EL (cell line): ENCODE measurements at places on chromosomes 12 and 14.

GRCh38 chr14:82394916-82395315 is 861.3 kb upstream of the SEL1L start:
- no peak for DNase-seq

- peak; percentile 86 for DNase-seq
Observed at GRCh38 chr14:38405851-38406635, 150.2 kb upstream of the CLEC14A start.

GRCh38 chr12:389142-390096 is at the start of gene KDM5A:
Gene KDM5A (minus strand): TSS chr12:389320. CDS start chr12:389091, 229 bp downstream.
- DNase-seq: peak; percentile 92

DNA sequence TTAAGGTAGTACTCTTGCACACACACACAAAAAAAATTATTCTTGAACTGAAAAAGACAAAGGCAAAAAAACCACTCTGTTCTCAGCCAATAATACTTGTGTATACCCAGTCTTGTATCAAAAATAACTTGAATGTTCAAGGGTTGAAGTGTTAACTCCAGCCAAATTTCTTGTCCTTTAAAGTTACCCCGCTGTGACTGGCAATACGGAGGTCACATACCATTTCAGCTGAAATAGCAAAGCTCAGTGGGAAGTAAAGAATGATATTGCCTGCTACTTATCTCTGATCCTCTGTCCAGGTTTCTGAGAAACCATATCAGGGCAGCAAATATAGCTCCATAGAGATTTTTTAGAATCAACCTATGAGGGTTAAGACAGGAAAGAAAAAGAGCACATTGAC is 167.4 kb downstream of the C12orf50 start:
- no peak for DNase-seq

GRCh38 chr12:51202718-51203117 is 15.1 kb downstream of the POU6F1 start:
- no peak for DNase-seq

- DNase-seq: peak; percentile 2
Observed at GRCh38 chr12:82554529-82554928, 132.2 kb upstream of the TMTC2 start.

- no peak for DNase-seq
Observed at GRCh38 chr12:115473257-115473956, 789.4 kb upstream of the TBX3 start.

DNA sequence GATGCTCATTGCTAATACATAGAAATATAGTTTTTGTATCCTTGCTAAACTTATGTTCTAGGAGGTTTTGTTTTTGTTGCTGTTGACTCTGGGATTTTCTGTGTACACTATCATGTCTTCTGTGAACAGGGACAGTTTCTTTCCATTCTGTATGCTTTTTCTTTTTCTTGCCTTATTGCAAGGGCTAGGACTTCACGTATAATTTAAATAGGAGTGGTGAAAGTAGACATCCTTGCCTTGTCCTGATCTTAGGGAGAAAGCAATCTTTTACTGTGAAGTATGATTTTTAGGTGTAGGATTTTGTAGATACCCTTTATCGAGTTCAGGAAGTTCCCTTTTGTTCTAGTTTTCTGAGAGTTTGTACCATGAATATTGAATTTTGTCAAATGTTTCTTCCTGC is 1.5 kb upstream of the EIF2B2 start:
- no peak for DNase-seq

DNA sequence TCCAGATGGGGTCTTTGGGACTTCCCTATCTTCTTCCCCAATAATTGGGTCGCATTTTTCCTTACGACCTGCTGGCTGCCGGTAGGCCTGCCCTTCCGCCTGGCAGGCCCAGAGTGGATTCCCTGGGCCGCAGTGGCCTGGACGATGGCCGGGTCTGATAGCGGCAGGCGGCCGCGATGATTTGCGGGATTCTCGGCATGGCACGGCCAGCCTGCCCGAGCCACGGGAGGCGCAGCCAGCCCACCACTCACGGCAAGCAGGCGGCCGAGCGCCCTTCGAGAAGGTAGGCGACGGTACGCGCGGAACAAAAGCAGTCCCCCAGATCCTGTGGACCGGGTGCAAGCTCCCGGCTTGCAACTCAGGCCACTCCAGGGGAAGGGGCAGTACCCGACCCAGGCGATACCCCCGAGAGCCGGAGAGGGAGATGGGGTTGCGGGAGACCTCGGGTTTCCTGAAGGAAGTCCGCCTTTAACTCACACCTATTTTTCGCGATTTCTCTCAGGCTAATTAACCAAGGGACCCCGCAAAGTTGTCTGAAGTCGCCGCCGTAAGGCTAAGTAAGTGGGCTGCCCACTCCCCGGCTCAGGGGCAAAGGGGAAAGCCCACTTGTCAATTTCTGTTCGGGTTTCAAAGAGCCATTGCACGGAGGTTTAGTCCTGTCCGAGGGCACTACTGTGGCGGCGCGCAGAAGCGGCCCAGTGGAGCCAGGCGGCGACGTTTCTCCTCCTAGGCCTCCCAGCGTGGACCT is 1.4 kb upstream of the GSC start:
- no peak for DNase-seq

- no peak for DNase-seq
Observed at GRCh38 chr14:30791522-30792351, 82.6 kb upstream of the COCH start.

DNA sequence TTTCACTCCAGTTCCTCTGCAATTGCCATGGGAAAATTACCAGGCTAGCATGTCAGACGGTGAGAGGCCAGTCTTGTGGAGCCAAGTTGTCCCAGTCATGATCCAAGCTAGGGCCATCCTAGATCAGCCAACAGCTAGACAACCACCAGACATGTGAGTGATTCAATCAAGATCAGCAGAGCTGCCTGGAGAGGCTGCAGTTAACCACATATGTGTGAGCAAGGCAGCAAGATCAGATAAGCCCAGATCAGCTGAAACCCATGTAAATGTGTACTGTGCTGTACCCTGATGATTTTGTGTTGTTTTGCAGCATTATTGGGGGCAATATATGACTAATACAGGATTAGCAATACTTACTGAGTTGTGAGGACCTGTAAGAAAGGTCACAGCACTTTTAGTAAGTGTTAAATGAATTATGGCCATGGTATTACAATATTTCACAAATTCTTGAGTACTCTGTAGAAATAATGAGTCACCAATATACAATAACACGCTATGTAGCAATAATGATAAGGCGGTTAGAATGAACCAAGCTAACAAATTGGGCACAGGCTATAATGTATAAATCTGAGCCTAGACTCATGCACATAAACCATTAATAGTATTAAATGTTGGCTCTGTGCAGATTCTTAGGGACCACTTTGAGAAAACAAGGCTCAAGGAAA is 91.4 kb downstream of the SUDS3 start:
- DNase-seq: peak; percentile 38

DNA sequence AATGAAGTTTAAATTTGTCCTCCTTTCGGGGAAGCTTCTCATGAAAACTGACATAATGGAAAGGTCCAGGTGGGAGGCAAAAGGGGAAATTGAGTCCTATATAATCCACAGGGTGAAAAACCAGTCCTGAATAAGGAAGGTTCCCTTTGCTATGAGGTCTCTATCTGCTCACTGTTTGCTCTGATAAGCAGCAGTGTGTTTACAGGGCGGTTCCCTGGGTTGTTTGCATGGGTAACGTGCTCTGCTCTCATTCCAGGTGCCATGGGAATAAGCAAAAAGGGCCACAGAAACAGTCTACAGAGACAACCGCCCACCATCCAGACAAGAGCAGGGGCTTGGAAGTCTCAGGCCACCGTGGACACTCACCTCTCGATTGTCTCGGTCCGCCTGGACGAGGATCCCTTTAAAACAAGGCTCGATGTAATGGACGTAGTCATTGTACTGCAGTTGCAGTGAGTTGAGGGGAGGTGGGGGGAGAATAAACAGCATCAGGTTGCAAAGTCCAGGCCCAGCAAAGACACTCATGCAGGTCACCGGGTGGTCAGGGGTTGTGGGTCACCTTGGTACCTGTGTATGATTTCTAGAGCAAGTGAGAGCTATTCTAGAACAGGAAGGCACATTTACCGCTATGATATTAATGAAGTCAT is 32.7 kb downstream of the CACNA2D4 start:
- DNase-seq: no peak

DNA sequence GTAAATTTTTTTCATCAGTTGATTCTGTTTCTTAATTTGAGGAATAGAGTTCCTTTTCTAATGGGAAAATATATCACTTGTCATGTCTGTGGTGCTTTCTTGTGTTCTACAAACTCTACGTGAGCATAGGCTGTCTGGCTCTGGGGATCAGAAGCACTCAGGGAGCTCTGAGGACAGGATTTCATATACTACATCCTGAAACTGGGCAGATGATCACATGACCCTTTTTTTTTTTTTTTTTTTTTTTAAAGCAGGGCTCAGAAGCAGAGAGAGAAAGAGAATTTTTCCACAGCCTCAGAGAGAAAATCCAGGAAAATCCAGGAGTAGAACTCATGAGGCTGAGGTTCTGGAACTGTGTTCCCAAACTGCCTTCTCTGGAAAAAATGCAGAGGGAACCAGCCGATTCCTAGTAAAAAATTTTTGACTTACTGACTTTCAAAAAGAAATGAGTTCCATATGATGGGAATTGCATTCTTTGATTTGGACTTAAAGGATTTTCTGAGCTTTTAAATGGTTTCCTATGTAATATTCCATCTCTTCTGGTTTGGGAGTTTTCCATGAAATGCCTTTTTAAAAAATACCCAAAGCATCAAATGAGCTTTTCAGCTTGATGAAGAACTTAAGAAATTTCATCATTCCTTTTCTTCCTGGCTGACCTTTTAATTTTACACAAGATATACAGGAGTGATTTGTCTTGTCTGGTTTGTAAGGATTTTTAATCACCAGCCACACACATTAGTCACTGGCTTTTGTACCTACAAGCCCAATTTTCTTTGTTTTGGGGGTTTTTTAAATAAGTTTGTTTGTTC is 183.1 kb upstream of the HIF1A start:
- DNase-seq: peak; percentile 41

DNA sequence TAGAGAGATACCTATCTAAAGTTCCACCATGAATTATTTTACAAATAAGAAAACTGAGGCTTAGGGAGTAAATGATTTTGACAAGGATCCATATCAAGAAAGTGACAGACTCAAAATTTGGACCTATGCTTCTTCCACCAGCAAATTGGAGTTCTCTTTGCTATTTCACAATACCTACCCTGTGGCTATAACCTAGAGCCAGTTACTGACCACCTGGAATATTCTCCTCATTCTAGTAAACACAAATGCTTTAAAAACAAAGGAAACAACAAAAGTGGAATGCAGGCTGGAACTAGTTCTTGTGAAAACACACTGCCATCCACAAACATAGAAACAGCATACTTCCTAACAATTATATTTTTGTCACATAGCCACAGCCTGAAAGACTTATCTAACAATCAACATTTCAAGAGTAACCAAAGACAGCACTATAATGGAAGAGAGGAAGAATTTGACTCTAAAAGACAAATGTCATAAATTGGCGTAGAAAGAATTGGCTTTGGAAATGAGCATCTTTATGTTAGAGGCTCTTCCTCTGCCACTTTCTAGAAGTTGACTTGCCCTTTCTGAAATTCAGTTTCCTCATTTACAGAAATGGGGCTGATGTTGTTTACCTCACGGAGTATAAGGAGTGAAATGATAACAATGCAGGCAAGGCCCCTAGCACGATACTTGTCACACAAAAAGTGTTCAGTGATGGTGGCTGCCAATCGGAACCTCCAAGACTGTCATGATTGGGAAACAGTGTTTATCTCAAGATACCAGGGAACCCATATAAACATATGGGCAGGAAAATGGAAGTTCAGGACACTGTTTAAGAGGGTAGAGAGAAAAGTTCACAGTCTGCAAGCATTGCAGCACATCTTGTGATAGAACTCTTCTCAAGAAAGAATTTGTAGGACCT is 138.6 kb upstream of the LGR5 start:
- DNase-seq: no peak

- DNase-seq: no peak
Observed at GRCh38 chr12:105588106-105588505, 257.6 kb downstream of the C12orf75 start.

- peak; percentile 23 for DNase-seq
Observed at GRCh38 chr14:74792249-74793039, 29.3 kb downstream of the YLPM1 start.

- peak; percentile 78 for DNase-seq
Observed at GRCh38 chr12:127083008-127083949, 1183.7 kb upstream of the TMEM132C start.

- DNase-seq: peak; percentile 69
Observed at GRCh38 chr14:96098309-96098998, 59.3 kb downstream of the C14orf132 start.

- peak; percentile 4 for DNase-seq
Observed at GRCh38 chr14:80522936-80523335, 311.6 kb upstream of the DIO2 start.

DNA sequence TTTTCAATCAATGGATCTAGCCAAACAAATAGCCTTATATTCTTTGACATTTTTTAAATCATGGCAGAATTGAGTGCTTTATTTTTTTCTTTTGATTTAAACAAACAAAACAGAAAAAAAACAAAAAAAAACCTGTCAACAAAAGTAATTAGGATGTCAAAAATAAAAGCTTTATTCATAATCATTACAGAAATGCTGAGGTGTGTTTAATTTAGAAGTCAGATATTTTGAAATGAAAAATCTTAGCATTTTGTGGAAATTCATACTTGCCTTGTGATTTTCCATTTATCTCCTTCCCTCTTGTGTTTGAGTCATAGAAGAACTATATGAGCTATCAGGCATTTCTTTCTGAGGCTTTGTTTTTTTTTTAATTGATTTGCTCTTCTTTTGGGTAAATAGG is 387.0 kb upstream of the STXBP6 start:
- DNase-seq: no peak

DNA sequence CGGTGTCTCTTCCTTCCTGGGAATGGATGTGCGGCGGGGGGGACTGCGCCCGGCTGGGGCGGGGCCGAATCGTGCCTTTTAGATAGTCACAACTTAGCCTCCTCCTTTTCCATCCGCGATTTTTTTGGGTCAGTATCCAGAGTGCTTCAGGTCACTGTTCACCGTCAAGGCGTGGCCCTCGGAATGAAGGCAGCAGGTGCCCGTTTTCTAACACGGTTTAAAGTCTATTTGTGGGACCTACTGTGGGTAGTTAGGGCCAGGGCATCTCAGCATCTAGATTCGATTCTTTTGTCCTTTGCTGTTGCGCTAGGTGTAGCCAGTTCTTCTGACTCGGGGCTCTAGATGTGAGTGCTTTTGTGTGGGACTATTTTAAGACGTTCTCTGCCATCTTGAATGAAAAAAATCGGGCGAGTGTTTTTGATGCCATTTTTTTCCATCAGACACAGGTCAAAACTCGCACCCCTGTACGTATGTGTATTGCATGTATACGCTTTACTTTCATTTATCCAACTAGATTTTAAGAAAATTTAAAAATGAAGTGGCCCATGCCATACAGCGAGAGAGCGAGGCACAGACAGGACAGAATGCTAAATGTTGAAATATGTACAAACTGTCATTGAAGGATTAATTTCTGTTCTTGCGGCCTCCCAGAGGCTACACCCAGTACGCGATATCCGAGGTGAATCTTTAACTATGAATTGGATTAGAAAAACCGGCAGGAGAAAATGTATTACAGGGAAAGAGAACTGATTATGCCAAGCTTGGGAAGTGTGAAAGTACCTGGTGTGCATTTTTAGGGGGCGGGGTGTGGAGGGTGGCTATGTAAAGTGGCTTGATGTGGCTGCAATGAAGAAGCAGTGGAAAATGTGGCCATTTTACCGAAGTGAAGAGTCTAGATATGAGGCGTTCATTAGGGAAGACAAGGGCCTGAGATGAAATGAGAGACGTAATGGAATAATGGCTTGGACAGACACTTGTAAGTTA is 835 bp downstream of the VEZT start:
- peak; percentile 81 for DNase-seq
